Memory B cell (primary cell): ENCODE measurements at places on chromosomes 16 and 17.

DNA sequence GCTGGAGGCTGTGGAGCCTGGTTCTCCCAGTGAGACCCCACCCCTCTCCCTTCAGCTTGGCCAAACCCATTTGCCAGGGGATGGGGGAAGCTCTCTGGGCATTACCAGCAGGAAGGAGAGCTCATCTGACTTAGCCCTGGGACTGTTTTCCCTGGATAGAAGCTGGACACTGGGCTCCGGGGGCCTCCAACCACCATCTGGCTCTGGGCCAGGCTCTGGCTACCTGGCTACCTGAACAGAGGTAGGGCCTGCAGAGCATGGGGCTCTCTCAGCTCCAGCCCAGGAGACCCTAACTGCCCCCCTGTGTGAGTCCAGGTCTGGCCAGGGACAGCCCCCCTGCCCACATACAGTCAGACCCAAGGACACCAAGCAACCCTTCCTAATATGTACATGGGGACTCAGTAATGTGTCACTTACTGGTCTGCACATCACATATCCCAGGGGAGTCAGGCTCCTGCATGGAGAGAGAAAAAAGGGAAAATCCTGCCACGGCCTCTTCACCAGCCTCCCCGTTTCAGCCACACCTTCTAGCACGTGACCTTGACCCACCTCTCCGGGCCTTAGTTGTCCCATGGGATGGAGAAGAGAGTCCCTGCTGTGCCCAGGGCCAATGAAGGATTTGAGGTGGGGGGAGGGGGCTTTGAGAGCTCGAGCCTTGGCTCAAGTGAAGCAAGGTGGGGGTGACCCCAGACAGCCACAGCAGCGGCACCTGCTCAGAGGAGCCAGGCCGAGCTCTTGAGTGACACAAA is 13.8 kb downstream of the CNGB1 start:
- DNase-seq: no peak

GRCh38 chr17:39198186-39198566 is 707 bp upstream of the CACNB1 start:
- DNase-seq: no peak

DNA sequence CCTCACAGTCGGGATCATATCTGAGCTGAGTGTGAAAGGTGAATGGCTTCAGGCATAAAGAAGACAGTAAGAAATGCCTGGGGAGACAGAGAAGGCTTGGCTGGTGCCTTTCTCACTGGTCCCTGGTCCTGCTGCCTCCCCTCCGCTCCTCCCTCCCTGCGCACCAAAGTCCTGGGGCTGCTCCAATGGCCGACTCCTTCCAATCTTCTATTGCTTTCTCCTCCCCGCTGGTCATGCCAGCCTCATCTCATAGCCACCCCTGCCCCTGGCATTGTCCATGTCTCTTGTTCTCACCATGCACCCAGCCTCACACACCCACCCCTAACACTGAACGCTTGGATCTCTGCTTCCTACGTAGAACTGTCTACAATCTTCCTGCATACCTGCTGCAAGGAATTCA is 18.0 kb downstream of the TLE7 start:
- no peak for DNase-seq

DNA sequence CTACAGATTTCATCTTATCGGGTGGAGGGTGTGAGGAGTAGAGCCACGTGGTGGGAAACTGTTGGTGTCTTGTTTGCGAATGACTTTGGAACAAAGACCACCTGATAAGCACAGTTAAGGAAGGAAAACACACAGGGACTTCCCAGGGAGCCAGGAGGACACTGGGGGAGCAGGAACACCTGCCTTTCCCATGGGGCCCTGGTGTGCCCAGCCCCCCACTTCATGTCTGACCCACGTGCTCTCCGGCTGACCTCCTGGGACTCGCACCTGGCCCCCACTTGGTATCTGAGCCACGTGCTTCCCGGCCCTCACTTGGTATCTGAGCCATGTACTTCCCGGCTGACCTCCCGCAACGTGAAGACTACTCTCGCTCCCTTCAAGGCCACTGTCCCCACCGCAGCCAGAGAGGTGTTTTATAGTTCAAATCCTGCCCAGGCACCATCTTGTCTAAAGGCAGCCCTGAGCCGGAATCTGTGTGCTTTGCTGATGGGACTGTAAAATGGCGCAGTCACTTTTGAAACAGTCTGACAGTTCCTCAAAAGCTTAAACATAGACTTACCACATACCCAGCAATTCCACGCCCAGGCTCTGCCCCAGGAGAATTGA is 5.4 kb upstream of the CSNK1D start:
- DNase-seq: no peak

GRCh38 chr17:8074554-8074953 is 13.0 kb downstream of the ALOX12B start:
- no peak for DNase-seq

GRCh38 chr17:5545051-5545987 is 39.0 kb downstream of the NLRP1 start:
- DNase-seq: no peak

GRCh38 chr16:22191532-22192260 is 14.4 kb upstream of the EEF2K start:
- DNase-seq: peak; percentile 51

GRCh38 chr17:51734462-51734861 is 424.1 kb downstream of the CA10 start:
- DNase-seq: no peak

- peak; percentile 70 for DNase-seq
These were observed 7.0 kb upstream of the C1QTNF8 start for GRCh38 chr16:1102921-1103635.

- DNase-seq: no peak
These were observed 28.4 kb downstream of the LRRC75A start for GRCh38 chr17:16463358-16464302.

- DNase-seq: no peak
These were observed 837.3 kb upstream of the SOX9 start for GRCh38 chr17:71283486-71283885.

DNA sequence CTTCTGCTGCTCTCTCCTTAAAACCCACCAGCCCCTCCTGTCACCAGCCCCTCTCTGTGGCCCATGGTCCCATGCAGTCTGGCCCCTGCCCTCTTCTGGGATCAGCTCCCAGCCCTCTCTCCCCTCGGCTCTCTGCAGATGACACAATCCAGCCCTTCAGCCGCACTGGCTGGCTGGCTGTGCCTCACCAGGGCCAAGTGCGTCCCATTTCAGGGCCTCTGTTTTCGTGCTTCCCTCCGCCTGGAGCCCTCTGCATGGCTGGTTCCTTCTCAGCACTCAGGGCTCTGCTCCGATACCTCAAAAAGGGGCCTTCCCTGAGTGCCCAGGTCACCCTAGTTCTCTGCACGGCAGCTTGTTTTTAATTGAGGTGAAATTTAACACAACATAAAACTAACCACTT is 124.3 kb downstream of the SOCS1 start:
- DNase-seq: no peak

- no peak for DNase-seq
These were observed 2.0 kb upstream of the RAP1GAP2 start for GRCh38 chr17:2794111-2794803.

DNA sequence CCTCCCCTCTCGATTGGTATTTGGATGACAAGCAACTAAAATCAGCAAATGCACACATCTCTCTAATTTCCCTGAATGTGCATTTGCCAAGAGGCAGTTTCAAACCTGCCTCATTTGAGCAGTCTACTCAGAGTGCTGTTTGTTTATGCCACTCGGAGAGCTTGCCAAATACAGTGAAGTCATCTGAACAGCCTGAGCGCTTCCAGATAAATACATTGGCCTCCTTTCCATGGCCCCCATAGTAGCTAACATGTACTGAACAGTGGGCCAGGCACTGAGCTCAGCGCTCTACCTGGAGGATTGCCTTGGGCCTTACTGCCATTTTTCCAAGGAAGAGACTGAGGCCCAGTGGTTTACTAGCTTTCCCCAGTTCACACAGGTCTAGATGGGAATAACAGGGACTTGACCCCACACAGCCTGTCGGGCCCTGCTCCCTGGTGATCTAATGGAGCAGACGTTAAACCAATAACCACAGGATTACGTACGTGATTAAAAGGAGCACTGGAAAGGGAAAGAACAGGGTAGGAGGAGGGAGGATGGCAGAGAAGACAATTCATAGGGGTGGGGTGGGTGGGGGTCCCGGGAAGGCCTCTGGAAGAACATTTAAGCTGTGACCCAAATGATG is 18.7 kb upstream of the ANKRD40CL start:
- no peak for DNase-seq

DNA sequence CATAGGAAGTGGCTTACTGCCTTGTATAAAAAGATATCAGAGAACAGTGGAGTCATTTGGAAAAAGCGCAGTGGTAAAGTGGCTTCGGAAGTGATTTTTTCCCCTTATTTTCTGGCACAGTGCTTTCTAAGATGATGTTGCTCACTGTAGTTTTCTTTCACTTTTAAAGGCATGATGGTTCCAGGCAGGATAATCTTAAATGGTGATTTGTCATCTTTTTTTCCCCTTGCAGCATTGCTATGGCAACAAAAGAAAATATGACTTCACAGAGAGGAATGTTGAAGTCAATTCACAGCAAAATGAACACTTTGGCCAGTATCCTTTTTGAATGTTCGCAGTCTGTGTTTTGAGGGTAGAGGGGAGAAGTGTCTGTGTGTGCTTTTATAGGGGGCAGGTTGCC is 42.5 kb downstream of the GOSR1 start:
- no peak for DNase-seq

GRCh38 chr17:13490427-13490826 is 111.3 kb downstream of the HS3ST3A1 start:
- no peak for DNase-seq

- DNase-seq: peak; percentile 69
These were observed 70.9 kb downstream of the CNGB1 start for GRCh38 chr16:57899771-57900661.

DNA sequence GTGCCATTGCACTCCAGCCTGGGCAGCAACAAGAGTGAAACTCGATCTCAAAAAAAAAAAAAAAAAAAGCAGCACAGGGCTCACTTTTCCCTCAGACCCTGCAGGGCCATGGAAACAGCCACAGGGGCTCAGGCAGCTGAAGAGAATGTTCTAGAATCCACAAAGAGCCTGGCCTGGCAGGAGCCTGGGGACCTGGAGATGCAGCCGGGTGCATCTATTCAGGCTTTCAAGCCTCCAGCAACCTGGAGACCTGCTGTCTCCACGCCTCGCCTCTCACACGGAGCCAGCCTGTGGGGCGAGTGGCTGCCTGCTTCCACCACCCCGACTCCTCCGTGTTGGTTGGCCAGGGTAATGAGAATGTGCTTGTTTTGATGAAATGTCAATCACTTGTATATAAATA is 44.0 kb upstream of the MEAK7 start:
- DNase-seq: no peak

DNA sequence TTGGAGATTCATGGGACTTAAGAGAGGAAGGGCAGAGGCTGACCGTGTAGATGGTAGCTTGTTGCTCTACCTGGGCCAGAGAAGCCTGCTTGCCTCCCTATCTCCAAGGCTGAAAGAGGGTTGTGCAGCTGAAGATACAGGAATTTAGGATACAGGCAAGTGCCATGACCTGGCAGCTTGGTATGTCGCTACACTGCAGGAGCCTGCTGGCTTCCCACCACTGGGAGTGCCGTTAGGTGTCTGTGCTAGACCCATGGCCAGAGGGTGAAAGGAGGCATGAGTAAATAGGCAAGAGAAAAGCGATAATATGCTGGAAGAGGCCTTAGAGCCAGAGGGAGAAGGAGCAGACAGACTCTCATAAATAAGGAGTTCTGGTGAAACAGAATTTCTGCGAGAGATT is 10.6 kb downstream of the NAA60 start:
- DNase-seq: no peak

- DNase-seq: no peak
These were observed 93.6 kb upstream of the CDH13 start for GRCh38 chr16:82533189-82533588.

DNA sequence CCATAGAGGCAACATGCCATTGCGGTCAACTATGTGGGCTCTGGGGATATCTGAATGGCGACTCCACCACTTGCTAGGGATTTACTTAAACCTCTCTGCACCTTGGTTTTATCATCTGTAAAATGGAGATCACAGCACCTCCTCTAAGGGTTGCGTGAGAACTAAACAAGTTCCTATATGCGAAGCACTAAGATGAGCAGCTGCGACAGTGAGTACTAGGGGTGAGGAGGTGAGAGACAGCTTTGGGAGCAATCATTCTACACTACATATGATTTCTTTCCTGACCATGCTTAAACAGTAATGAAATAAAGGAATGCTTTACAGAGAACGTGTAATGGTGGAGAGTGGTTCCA is 61.4 kb downstream of the CREBBP start:
- no peak for DNase-seq

- DNase-seq: no peak
These were observed 387.1 kb downstream of the XYLT1 start for GRCh38 chr16:17083628-17084027.

GRCh38 chr17:27780092-27780827 is 20.1 kb downstream of the NOS2 start:
- DNase-seq: no peak

- DNase-seq: no peak
These were observed 40.4 kb downstream of the WSCD1 start for GRCh38 chr17:6110592-6110991.

DNA sequence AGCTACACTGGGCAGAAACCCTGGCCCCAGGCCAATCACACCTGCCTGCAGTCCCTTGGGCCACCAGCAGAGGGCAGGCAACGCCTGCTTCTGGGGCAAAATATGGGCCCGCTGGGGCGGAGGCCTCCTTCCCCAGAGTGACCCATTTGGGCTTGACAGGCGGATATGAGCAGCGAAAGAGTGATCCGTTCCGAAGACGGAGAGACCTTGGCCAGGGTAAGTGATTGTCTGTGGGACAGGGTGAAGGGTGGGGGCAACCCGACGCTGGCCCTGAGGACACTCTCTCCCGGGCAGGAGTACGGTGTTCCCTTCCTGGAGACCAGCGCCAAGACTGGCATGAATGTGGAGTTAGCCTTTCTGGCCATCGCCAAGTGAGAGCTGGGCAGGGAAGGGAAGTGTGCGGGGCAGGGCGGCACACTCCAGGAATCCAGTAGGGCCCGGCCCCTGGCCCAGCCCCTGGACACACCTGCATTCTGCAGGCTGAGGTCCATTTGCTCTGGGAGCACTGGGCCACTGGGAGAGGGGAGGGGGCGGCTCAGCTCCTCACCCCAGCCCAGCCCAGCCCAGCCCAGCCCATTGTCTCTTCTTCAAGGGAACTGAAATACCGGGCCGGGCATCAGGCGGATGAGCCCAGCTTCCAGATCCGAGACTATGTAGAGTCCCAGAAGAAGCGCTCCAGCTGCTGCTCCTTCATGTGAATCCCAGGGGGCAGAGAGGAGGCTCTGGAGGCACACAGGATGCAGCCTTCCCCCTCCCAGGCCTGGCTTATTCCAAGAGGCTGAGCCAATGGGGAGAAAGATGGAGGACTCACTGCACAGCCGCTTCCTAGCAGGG is 3.5 kb upstream of the NHERF1 start:
- peak; percentile 84 for DNase-seq

GRCh38 chr16:57866529-57866918 is 64.2 kb upstream of the KIFC3 start:
- DNase-seq: no peak

DNA sequence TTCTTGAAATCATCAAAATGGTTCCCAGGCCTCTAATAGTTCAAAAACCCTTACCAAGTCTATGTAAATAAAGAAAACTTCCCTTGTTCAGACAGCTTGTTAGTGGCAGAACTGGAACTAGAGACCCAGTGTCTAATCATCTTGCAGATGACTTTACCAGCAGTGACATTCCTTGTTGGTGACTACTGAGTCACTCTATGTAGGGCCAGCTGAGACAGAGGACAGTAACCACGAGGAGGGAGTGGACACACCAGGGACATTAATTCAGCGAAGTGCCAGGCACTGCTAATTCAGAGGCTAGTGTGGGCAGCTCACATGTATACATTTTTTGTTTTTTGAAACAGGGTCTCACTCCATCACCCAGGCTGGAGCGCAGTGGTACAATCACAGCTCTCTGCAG is 6.1 kb upstream of the HEATR3 start:
- no peak for DNase-seq
